Right atrium auricular region (tissue), 2 donors: ENCODE measurements at places on chromosomes 2 and 18. TPM values are rescaled to one million over a fixed set of nuclear protein-coding genes. Genes with fewer than 3 reads are reported as not detected.

TUBA4B gene
- not detected for total RNA-seq

ALPP gene
- total RNA-seq, result not detected

MEIS1 gene
- 16.7 TPM for total RNA-seq

MC2R gene
- total RNA-seq, result not detected

FZD7 gene
- 24.5 TPM for total RNA-seq

ANKRD30B gene
- not detected for total RNA-seq

TDRD15 gene
- total RNA-seq, result not detected

RGPD4 gene
- total RNA-seq, result 0.26 TPM

ABCB6 gene
- 9.3 TPM for total RNA-seq

GRHL1 gene
- total RNA-seq, result 1.3 TPM

CHCHD5 gene
- total RNA-seq, result 29.4 TPM

CFC1 gene
- not detected for total RNA-seq

ANKRD53 gene
- 0.78 TPM for total RNA-seq

C2orf81 gene
- 0.94 TPM for total RNA-seq

TMEM17 gene
- 0.90 TPM for total RNA-seq

FN1 gene
- 369 TPM for total RNA-seq

ZNF396 gene
- 0.30 TPM for total RNA-seq

ABHD3 gene
- total RNA-seq, result 2.0 TPM

MCM6 gene
- 3.2 TPM for total RNA-seq

SLC30A3 gene
- total RNA-seq, result 5.7 TPM

UGT1A10 gene
- not detected for total RNA-seq

SLC9A2 gene
- not detected for total RNA-seq

SCG2 gene
- 1.8 TPM for total RNA-seq

DNAJC5G gene
- 0.94 TPM for total RNA-seq

GPR45 gene
- total RNA-seq, result not detected

FAHD2A gene
- total RNA-seq, result 19.9 TPM

ITGB6 gene
- total RNA-seq, result 0.20 TPM

LIMS3 gene
- total RNA-seq, result 4.4 TPM

PAX3 gene
- 1.7 TPM for total RNA-seq

GAL3ST2 gene
- total RNA-seq, result 1.1 TPM
